Omental fat pad (tissue), 4 donors: ENCODE measurements at places on chromosomes 16 and 17.
A peak's percentile ranks its signal among the peaks of the same experiment; 100 is the strongest.

GRCh38 chr17:7222972-7223292 lies 3.2 kb downstream of the ACADVL start:
- DNase-seq = no peak

GRCh38 chr17:72592967-72593325 lies 472.1 kb downstream of the SOX9 start:
- no peak for DNase-seq

- DNase-seq = no peak
Observed at GRCh38 chr17:4540224-4540651, 14.9 kb downstream of the MYBBP1A start.

DNA sequence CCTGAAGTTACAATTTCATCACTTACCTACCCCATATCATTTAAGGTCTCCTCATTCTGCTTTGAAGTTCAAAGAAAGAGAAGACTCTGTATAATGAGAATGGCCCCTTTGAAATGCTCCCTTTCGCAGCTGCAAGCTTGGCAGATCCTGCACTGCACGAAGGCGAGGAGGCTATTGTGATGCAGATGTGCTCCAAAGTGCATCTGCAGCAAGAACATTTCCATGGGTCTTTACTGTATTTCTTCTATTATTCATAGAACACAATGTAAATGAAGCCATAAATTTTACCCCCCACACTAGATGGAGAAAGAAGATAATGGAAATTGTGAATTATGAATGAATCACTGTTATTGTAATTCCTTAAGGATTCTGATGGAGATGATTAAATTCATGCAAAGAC lies 178.7 kb downstream of the CHD9NB start:
- no peak for DNase-seq

GRCh38 chr16:84948851-84949610 lies 62.3 kb downstream of the ZDHHC7 start:
- no peak for DNase-seq

- DNase-seq = no peak
Observed at GRCh38 chr16:85639529-85640253, 26.6 kb downstream of the GSE1 start.

DNA sequence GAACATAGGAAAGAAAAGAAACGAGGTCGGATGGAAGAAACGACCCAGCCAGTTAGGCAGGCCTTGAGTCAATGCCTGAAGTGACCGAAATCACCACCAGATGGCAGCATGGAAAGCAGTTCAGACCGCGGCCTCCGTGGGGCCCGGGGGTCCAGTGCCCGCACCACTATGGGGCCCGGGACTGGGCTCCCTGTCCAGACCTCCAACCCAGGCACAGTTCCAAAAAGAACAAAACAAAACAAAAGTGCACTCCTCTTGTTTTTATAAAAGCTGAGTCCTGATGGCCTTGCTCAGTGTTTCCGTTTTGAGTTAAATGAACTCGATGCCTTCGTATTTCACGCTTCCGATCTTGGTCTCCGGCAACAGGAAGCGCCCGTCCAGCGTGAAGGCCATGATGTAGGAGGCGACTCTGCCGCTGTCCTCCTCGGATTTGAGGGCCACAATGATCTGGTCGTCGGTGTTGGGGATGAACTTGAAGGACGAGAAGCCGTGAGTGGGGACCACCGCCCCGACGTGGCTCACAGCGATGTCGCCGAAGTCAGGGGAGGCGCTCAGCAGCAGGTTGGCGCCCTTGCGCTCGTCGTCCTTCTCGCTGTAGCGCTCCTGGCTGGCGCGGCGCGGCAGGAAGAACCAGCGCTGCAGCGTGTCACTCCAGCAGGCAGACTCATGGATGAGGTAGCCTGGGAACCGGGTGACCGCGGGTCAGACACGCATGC lies 13.7 kb upstream of the LGALS3BP start:
- DNase-seq = peak; percentile 79

DNA sequence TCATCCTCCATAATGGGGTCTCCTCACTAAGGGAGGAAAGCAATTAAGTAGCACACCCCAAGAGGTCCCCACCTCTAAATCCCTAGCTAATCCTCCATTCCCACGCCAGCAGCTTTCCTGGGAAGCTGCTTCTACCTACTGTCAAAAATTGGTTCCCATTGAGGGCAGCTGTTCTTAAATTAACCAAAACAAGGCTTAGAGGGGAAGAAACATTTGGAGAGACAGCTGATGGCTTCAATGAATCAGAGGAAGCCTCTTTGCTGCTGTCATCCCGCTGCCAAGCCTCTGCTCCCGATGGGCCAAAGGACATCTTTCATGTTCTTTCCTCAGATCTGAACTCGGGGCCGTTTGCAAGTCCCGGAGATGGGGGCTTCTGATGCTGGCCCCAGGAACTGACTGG lies 26.6 kb downstream of the AIPL1 start:
- no peak for DNase-seq

- no peak for DNase-seq
Observed at GRCh38 chr16:89691231-89691985, 4.9 kb downstream of the CDK10 start.

- DNase-seq = no peak
Observed at GRCh38 chr16:71687861-71688260, 36.6 kb downstream of the PHLPP2 start.

- peak; percentile 18 for DNase-seq
Observed at GRCh38 chr17:42282478-42283080, 5.7 kb upstream of the STAT5A start.

DNA sequence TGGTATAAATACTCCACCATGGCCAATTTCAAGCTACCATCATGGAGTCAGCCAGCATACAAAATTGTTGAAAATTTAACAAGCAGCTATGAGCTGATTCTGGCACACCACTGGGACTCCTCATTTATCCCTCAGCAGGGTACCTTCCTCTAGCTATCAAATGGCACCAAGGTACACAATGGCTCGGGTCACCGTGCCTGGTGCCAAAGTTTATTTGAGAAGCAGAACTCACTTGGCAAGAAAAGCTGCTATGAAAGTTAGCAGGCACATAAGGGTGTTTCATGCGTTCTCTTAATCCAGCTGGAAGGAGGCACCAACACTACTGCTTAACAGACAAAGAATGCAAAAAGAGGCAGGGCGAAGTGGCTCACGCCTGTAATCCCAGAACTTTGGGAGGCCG lies 51.6 kb downstream of the IKZF3 start:
- DNase-seq = no peak

- DNase-seq = no peak
Observed at GRCh38 chr16:53968454-53968853, 264.5 kb downstream of the FTO start.

DNA sequence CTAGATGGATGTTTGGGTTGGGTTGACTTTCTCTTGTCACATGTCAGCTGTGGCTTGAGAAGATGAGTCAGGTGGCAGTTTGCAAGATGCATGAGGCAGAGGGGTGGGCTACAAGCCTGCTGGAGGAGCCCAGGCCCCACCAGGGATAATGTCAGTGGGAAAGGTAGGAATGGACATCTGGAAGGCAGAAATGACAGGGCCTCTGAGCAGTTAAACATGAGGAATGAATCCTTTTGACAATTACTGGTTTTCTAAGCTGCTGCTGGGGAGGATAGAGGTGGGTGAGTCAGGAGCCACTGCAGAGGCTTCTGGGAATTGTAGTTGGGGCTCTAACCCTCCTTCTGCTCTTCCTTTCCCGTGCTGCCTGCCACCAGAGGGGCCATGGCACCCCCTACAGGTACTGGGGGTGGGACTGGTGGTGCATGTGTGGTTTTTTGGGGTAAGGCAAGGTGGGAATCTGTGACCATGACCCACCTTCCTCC lies 15.7 kb downstream of the SLC52A1 start:
- DNase-seq = no peak

- DNase-seq = no peak
Observed at GRCh38 chr16:8935989-8936388, 27.7 kb downstream of the USP7 start.

DNA sequence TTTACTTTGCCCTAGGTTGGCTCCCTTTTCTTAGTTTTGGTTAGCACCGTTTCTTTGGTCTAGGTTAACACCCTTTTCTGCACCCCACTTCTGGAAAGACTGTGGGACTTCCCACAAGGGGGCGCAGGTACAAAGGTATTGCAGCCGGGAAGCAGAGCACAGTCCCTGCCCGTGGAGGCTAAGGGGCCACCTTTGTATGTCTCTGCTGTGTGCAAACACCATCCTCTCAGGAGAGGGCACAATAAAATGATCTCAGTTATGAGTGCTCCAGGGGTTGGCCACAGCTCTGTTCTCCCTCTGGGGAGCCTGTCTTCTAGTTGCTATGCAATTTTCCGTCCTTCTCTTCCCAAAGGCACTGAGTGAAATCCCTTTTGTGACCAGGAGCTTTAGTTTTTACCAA lies 28.4 kb upstream of the TMC5 start:
- DNase-seq = peak; percentile 55

GRCh38 chr16:89026121-89026612 lies 49.2 kb upstream of the CBFA2T3 start:
- no peak for DNase-seq

DNA sequence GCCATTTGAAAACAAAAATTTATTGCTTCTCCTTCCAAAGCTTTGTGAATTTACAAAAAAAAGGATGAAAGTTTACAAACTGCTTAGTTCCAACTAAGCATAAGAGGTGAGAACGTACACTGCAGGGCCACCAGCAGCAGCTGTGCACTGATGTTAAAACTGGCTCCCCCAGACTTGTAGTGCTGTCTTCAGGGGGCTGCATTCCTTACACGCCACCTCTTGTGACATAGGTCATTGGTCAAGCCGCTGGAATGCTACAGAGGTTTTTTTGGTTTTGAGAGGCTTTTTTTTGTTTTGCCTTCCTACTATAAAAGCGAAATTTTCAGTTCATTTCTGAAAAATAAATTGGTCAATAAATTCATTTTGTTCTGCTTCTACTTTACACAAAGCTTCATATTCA lies 6.9 kb downstream of the IFT20 start:
- no peak for DNase-seq

GRCh38 chr17:62761884-62762283 lies 46.2 kb downstream of the MARCHF10 start:
- no peak for DNase-seq
